ENCODE measurements at places on chromosomes 7 and 10. TPM values are rescaled to one million over a fixed set of nuclear protein-coding genes. Genes with fewer than 3 reads are reported as not detected.

GRCh38 chr10:51724038-51724437 is 24.6 kb upstream of the CSTF2T start:
- no peak for DNase-seq

GRCh38 chr10:89213191-89213808 is 6.2 kb upstream of the CH25H start:
- peak; percentile 23 for DNase-seq

DNA sequence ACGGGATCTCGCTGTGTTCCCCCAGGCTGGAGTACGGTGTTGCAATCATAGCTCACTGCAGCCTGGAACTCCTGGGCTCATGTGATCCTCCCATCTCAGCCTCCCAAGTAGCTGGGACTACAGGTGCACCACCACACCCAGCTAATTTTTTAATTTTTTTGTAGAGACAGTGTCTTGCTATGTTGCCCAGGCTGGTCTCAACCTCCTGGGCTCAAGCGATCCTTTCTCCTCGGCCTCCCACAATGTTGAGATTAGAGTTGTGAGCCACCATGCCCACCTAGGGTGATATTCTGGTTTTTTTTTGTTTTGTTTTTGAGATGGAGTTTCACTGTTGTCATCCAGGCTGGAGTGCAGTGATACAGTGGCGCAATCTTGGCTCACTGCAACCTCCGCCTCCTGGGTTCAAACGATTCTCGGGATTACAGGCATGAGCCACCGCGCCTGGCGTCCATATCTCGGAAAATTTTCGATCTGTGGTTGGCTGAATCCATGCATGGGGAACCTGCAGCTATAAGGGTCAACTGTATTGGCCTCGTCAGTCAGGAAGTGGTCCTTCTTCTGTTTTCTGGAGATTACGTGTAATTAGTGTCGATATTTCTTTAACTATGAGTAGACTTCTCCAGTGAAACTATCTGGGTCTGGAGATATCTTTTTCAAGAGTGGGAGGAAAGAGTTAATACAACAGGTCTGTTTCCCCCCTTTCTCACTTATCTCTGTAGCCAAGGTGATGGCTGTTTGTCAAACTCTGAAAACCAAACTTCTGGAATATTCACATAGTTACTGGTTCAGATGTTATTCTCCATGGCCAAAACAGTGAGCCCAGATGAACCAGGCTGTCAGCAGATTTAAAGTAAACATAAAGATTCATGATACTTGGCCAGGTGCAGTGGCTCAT is 21.0 kb upstream of the FIS1 start:
- DNase-seq: no peak

- DNase-seq: no peak
Measured at GRCh38 chr7:92768501-92769393, 67.6 kb downstream of the CDK6 start.

GRCh38 chr10:75013007-75013406 is 98.4 kb upstream of the SAMD8 start:
- DNase-seq: no peak

GRCh38 chr7:3710531-3710930 is 409.5 kb downstream of the SDK1 start:
- DNase-seq: no peak

- no peak for DNase-seq
Measured at GRCh38 chr10:73517166-73517888, 21.5 kb upstream of the PPP3CB start.

GRCh38 chr7:51366930-51367613 is 50.5 kb upstream of the COBL start:
- no peak for DNase-seq

GRCh38 chr10:2746638-2747037 is 320.7 kb upstream of the PFKP start:
- DNase-seq: no peak

- DNase-seq: no peak
Measured at GRCh38 chr7:151925446-151926335, 30.6 kb upstream of the GALNTL5 start.

The SFTPA1 gene
- total RNA-seq: not detected

The SLC39A12 gene
- total RNA-seq: not detected

The GOLGA7B gene
- total RNA-seq: under 0.01 TPM

The SCART1 gene
- 3.2 TPM for total RNA-seq

The STEAP2 gene
- total RNA-seq: under 0.01 TPM

The ZNF398 gene
- total RNA-seq: 12.9 TPM

All from hematopoietic multipotent progenitor cell (in vitro differentiated cells).